Right lobe of liver (tissue), 6 donors: ENCODE measurements at places on chromosomes 12 and 14. TPM values are rescaled to one million over a fixed set of nuclear protein-coding genes. Genes with fewer than 3 reads are reported as not detected.

The P2RX2 gene
- not detected for total RNA-seq

The CLEC7A gene
- total RNA-seq: 2.2 TPM

The KCNC2 gene
- 0.02 TPM for total RNA-seq

The TAS2R9 gene
- not detected for total RNA-seq

The FAM222A gene
- total RNA-seq: 1.2 TPM

The TMCC3 gene
- total RNA-seq: 3.9 TPM

The TBX3 gene
- total RNA-seq: 21.3 TPM

- H3K27me3 ChIP-seq: no peaks in the 10 kb centered on the region
- no peak overlapping the region for H3K4me3 ChIP-seq
- no peak for DNase-seq
- H3K4me1 ChIP-seq: no peaks in the 10 kb centered on the region
- no peak overlapping the region for H3K27ac ChIP-seq
These were observed 124.9 kb downstream of the PELI2 start for GRCh38 chr14:56243110-56243509.

- H3K4me1 ChIP-seq: no peaks in the 10 kb centered on the region
- no peak overlapping the region for H3K4me3 ChIP-seq
- H3K27me3 ChIP-seq: no peaks in the 10 kb centered on the region
- H3K36me3 ChIP-seq: peaks cover 24% of the 10 kb centered on the region
- no peak overlapping the region for H3K27ac ChIP-seq
- no peak for DNase-seq
These were observed 8.4 kb upstream of the SYCP3 start for GRCh38 chr12:101747697-101748096.

GRCh38 chr14:89719366-89720075 is 235.0 kb downstream of the EFCAB11 start:
- H3K27ac ChIP-seq: no peak overlapping the region
- no peaks in the 10 kb centered on the region for H3K4me1 ChIP-seq
- H3K27me3 ChIP-seq: no peaks in the 10 kb centered on the region
- H3K36me3 ChIP-seq: no peaks in the 10 kb centered on the region

DNA sequence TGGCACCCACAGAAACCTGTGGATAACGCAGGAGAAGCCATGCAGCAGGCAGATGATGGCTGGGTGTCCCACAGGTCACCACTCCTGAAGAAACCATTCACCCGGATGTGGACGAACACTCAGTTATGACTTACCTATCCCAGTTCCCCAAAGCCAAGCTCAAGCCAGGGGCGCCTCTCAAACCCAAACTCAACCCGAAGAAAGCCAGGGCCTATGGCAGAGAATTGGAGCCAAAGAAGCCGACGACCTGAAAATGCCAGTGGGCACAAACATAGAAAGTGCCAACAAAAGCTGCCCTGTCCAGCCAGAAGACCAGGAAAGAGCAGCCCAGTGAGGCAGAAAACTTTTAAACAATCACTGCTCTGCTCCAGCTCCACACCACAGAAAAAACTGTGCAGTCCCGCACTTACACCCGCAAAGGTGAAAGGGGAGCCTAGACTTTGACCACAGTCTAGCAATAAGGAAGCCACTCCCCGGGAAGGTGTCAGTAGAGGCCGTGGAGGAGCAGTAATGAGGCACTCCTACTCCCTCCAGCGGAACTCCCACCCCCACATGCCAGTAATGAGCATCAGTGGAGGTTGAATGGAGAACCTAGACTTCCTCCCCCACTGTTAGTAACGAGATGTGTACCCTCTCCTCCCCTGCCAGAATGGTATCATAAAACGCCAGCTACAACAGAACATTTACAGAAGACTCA is 6.0 kb upstream of the ACVRL1 start:
- no peak overlapping the region for H3K27ac ChIP-seq
- H3K27me3 ChIP-seq: no peaks in the 10 kb centered on the region
- H3K4me1 ChIP-seq: no peaks in the 10 kb centered on the region
- H3K4me3 ChIP-seq: no peak overlapping the region

DNA sequence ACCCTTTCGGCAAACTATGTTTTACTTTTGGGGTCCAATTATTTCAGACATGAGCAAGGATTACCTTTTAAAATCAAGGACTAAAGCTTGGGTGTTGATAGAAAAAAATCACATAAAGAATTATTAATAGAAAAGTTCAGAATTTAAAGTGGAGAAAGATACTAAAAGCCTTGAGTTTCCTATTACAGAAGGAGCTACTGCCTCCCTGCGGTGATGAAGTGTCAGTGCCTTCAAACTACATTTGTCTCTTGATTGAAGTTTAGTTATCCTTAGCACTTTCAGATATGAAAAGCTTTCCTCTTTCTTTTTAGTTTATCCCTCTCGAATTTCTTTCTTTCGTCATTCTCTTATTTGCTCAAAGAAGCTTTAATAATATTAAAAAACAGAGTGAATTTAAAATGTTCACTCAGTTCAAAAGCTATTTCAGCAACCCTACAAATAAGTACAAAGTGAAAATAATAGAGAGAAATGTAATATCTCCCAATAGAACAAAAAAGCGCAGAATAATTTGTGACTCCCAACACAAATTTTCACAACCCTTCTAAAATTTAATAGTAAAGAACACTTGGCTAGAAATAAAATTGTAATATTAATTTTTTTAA is 87.6 kb downstream of the SEC23A start:
- H3K4me1 ChIP-seq: peaks cover 18% of the 10 kb centered on the region
- no peaks in the 10 kb centered on the region for H3K27me3 ChIP-seq
- no peaks in the 10 kb centered on the region for H3K36me3 ChIP-seq
- no peak for DNase-seq

DNA sequence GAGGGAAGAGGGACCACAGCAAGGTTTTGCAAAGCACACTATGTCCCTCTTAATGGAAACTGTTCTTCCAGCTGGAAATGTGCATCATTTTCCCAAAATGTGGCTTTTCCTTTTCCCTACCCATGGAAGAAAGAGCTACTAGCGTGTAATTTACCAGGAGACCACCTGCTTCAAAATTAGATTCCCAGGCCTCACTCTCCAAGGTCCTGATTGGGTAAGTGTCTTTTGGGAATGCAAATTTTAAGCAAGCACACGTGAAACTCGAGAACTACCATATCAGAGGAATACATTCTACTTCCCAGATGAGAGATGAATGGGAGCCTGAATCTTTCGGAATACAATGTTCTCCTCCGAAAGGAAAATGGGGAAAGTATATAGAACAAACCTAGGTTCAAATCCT is 201.6 kb upstream of the NOS1 start:
- no peak overlapping the region for H3K27ac ChIP-seq
- H3K27me3 ChIP-seq: no peaks in the 10 kb centered on the region
- DNase-seq: no peak
- no peak overlapping the region for H3K4me3 ChIP-seq
- H3K4me1 ChIP-seq: no peaks in the 10 kb centered on the region
- no peaks in the 10 kb centered on the region for H3K36me3 ChIP-seq

- H3K4me1 ChIP-seq: no peaks in the 10 kb centered on the region
- DNase-seq: no peak
- peaks cover 7% of the 10 kb centered on the region for H3K36me3 ChIP-seq
- H3K27me3 ChIP-seq: no peaks in the 10 kb centered on the region
- no peak overlapping the region for H3K4me3 ChIP-seq
These were observed 27.4 kb upstream of the DIP2B start for GRCh38 chr12:50477241-50477832.

DNA sequence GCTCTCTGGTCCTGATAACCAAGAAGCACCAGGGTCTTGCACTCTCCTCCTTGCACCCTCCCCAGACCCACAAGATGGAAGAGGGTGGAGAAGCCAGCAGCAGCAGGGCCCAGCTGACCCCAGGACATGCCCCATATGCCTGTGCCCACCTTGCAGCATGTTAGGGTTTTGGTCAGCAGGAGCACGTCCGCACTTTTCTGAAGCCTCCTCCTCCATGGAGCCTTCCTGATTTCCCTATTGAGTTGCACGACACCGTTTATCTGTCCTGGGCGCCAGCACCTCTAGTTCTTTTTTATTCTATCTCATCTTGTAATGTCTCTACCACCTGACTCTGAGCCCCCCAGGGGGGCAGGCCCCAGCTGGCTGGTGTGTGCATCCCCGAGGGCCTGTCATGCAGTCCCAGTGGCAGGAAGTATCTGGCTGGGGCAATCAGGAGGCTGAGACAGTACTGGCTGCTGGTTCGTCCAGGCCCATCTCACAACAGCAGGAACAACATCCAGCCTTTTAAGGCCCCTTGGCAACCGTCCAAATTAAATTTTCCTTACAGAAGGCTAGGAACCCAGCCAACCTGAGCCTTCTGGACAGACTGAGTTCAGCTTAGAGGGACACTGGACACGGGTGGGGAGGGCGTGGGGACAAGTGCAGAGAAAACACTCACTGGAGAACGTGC is 39.6 kb downstream of the CCDC85C start:
- DNase-seq: peak; percentile 55
- no peaks in the 10 kb centered on the region for H3K27me3 ChIP-seq
- H3K4me3 ChIP-seq: no peak overlapping the region
- H3K36me3 ChIP-seq: no peaks in the 10 kb centered on the region
- peaks cover 83% of the 10 kb centered on the region for H3K4me1 ChIP-seq
- H3K27ac ChIP-seq: peak overlapping the region; percentile 54

- H3K4me1 ChIP-seq: peaks cover 21% of the 10 kb centered on the region
- DNase-seq: peak; percentile 36
- H3K27me3 ChIP-seq: no peaks in the 10 kb centered on the region
- peaks cover 10% of the 10 kb centered on the region for H3K36me3 ChIP-seq
These were observed 5.1 kb downstream of the KMT5A start for GRCh38 chr12:123388951-123389559.

GRCh38 chr12:108568338-108569154 is 6.2 kb downstream of the ISCU start:
- H3K36me3 ChIP-seq: peaks cover 16% of the 10 kb centered on the region
- H3K4me1 ChIP-seq: no peaks in the 10 kb centered on the region
- no peaks in the 10 kb centered on the region for H3K27me3 ChIP-seq

- no peaks in the 10 kb centered on the region for H3K36me3 ChIP-seq
- H3K27ac ChIP-seq: no peak overlapping the region
- DNase-seq: no peak
- H3K4me3 ChIP-seq: no peak overlapping the region
These were observed 814.9 kb downstream of the LRFN5 start for GRCh38 chr14:42421377-42422078.

GRCh38 chr12:52255926-52256583 is 18.4 kb upstream of the KRT86 start:
- H3K4me3 ChIP-seq: no peak overlapping the region
- H3K4me1 ChIP-seq: no peaks in the 10 kb centered on the region
- no peak overlapping the region for H3K27ac ChIP-seq
- peaks cover 5% of the 10 kb centered on the region for H3K27me3 ChIP-seq
- H3K36me3 ChIP-seq: no peaks in the 10 kb centered on the region

GRCh38 chr12:107670999-107671643 is 14.5 kb upstream of the PWP1 start:
- no peaks in the 10 kb centered on the region for H3K27me3 ChIP-seq
- DNase-seq: peak; percentile 54
- no peak overlapping the region for H3K4me3 ChIP-seq
- no peaks in the 10 kb centered on the region for H3K4me1 ChIP-seq
- H3K36me3 ChIP-seq: no peaks in the 10 kb centered on the region
- H3K27ac ChIP-seq: no peak overlapping the region

- H3K27me3 ChIP-seq: no peaks in the 10 kb centered on the region
- H3K36me3 ChIP-seq: peaks cover 6% of the 10 kb centered on the region
- no peak overlapping the region for H3K4me3 ChIP-seq
These were observed 32.0 kb downstream of the TEP1 start for GRCh38 chr14:20381341-20381740.

DNA sequence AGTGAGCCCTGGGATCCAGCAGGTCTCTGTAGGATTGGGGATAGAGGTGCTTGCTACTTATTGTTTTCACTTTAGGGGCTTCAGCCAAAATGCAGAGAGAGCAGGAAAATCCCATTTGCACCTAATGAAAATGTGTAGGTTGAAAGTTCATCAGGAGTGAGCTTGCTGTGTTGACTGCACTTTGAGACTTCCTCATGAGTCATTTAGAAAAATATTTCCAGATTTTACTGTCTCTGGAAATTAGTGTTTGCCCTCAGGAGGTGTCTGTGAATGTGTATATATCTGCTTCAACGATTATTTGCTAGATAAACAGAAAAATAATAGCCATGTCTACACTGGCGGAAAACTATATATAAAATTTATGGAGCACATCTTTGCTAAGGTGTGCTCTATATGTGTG is 159.3 kb downstream of the CAND1 start:
- no peak for DNase-seq
- no peak overlapping the region for H3K27ac ChIP-seq
- H3K4me1 ChIP-seq: peaks cover 15% of the 10 kb centered on the region
- H3K36me3 ChIP-seq: no peaks in the 10 kb centered on the region
- no peaks in the 10 kb centered on the region for H3K27me3 ChIP-seq

GRCh38 chr12:57521525-57522010 is 1.1 kb upstream of the MBD6 start:
- peak overlapping the region; percentile 83 for H3K4me3 ChIP-seq
- DNase-seq: peak; percentile 72
- H3K4me1 ChIP-seq: peaks cover 6% of the 10 kb centered on the region
- no peaks in the 10 kb centered on the region for H3K27me3 ChIP-seq

DNA sequence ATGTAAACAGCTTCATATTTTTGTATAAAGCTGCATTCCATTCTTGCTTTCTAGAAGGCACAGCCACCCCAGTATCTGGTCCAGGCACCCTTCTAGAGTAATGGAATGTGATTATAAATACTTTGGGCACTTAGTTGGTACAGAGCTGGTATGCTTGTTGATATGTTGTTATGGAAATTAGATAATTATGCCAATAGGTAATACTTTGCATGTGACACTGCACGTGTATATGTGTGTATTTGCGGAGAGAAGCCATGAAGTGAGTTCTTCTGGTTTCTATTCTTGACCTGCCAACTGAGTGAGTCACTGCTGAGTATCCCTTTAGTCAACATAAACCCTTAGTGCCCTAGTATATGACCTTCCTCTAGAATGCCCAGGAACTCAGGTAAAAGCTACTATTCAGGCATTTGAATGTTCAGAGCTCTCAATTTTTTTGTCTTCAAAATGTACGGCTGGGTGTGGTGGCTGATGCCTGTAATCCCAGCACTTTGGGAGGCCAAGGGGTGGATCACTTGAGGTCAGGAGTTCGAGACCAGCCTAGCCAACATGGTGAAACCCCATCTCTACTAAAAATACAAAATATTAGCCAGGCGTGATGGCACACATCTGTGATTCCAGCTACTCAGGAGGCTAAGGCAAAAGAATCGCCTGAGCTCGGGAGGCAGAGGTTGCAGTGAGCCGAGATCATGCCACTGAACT is 6.2 kb upstream of the TCP11L2 start:
- H3K27ac ChIP-seq: no peak overlapping the region
- no peaks in the 10 kb centered on the region for H3K4me1 ChIP-seq
- no peak for DNase-seq
- no peaks in the 10 kb centered on the region for H3K36me3 ChIP-seq
- no peaks in the 10 kb centered on the region for H3K27me3 ChIP-seq

DNA sequence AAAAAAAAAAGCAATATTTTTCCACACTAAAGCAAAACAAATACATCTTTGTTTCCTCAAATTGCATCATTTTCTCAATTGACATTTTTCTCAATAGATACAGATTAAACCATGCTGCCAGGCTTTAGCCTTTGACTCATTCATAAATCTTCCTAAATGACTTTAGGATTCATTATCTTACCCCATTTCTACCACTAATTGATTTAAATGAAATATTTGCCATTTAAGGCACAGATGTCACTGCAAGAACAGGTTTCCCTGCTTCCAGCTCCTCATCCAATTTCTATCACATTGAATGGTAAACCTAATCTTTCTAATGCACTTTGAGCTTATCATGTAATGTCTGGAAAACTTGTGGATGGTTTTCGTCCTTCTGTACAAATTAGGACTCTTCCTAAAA is 298.7 kb downstream of the RPL10L start:
- no peak overlapping the region for H3K27ac ChIP-seq
- H3K27me3 ChIP-seq: no peaks in the 10 kb centered on the region
- no peak overlapping the region for H3K4me3 ChIP-seq
- no peaks in the 10 kb centered on the region for H3K4me1 ChIP-seq

- no peak for DNase-seq
- no peak overlapping the region for H3K4me3 ChIP-seq
- H3K36me3 ChIP-seq: no peaks in the 10 kb centered on the region
- H3K27ac ChIP-seq: peak overlapping the region; percentile 49
- no peaks in the 10 kb centered on the region for H3K27me3 ChIP-seq
- no peaks in the 10 kb centered on the region for H3K4me1 ChIP-seq
These were observed 408.5 kb downstream of the ZFP36L1 start for GRCh38 chr14:68384335-68384734.
